Hepatic stellate cell (primary cell): ENCODE measurements at places on chromosomes 3 and 15.
A peak's percentile ranks its signal among the peaks of the same experiment; 100 is the strongest.

DNA sequence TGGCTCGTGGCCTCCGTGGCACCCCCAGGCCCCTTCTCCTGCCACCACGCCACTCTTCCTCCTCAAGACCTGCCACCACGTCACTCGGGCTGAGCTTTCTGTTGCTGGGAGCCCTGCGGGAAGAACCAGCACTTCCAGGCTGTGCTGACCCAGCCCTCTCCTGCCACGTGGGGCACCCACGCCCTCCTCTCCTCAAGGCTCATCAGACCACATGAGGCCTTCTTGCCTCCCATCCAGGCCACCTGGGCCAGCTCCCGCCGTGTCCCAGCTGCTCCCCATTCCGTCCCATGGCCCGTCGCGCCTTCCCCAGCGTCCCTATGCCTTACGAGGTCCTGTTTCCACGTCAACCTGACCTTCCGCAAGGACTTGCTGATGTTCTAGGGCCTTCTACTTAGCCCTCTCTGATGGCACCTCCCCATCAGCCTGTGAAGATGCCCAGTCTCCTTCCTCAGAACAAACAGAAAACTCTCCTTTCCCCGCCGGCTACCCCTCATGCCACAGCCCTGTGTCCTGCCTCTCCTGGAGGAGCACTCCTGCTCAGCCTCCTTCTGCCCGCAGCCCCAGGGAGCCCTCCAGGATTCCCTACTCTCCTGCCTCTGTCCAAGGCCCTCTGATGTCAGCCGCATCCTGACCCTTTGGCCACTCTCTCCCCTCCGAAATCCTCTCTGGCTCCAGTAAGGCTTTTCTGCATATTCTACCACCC is 71.1 kb upstream of the BLM start:
- no peak for DNase-seq

DNA sequence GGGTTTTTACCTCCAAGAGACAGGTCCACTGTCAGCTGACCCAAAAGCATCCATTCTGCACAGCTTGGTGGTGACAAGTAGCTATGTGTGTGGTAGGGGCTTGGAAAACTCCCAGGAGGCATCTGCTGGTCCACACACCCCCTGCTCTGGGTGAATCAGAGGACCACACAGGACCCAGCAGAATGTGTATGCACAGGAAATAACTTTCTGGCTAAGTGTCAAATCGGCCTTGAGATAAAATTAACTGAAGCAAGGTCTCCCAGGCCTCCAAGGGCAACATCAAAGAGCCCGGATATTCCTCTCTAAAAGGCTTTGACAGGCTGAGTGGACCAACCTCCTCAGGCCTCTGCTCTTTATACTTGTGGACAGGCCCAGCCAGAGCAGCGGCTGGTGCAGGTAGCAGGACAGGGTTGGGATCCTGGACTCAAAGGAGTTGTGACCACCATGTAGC is 66.5 kb downstream of the CTNNB1 start:
- DNase-seq: peak; percentile 57

DNA sequence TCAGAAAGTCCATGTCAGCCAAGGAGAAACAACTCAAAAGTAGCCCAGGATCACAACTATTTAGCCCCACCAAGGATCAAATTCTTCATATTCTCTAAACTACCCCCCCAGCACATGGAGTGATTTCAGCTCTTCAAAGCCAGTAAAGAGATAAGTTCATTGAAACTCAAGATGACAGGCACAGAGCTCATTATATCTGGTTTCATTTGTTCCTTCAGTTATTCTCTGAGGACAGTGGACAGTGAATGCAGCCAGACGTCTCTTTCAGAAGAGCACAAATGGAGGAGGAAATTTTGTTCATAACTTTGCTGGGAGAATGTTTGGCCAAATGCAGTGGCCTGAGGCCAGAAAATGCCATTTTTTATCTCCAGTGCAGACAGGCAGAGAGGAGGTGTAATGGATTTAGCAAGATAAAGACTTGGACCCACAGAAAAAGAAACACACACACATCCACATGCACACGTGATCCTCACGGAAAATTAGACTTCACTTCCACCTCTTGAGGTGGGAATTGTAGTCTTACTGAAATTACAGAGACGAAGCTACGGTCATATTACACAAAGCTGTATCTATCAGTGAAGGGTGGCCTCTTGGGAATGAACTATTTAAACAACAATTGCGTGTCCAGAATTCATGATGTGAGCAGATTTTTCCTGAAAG is 64.6 kb downstream of the HES1 start:
- no peak for DNase-seq

- DNase-seq: no peak
Observed at GRCh38 chr3:175267561-175267960, 408.4 kb downstream of the NAALADL2 start.

- no peak for DNase-seq
Observed at GRCh38 chr3:74287557-74287956, 326.9 kb downstream of the CNTN3 start.

DNA sequence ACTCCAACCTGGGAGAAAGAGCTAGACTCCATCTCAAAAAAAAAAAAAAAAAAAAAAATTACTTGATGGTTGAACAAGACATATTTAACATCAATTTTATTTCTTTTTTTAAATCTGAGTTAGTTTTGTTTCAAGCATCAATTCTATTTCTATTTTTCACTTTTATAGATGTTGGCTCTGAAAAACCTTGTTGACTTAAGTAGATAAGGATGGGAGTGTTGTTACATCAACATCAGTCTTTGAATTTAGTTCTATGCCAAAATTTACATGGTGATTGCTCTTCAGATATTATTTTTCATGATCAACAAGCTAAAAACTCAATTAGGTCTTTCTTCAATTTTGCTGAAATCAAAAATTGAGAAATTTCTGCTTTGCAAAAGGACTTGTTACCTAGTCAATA is 66.9 kb downstream of the SERP1 start:
- no peak for DNase-seq

DNA sequence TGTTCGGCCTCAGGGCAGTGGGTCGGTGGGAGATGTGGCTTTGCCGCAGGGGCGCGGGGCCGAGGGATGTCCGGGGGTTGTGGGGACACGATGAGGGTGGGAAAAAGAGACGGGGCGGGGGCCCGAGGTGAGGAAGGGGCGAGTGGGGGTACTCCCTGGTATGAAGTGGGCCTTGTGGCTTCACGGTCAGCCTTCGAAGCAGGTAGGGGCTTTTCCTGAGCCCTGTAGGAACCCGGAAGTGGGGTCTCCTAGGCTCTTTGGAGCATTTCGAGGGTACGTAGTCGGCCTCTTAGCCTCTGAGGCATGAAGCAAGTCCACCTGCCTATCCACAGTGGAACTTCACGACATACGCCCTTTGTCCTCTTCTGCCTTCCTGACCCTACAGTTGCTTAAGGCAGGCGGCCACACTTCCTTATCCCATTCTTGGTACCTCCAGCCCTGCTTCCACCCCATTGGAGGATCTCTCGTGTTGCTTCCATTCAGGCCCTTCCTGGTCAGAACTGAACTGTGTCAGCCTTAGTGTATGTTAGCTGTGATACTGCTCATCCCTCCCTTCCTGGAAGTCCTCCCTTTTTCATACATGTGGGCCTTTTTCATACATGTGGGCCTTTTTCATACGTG is 389 bp downstream of the ARPC4 start:
- no peak for DNase-seq

GRCh38 chr3:90055666-90056065 is 948.2 kb downstream of the EPHA3 start:
- peak; percentile 10 for DNase-seq

DNA sequence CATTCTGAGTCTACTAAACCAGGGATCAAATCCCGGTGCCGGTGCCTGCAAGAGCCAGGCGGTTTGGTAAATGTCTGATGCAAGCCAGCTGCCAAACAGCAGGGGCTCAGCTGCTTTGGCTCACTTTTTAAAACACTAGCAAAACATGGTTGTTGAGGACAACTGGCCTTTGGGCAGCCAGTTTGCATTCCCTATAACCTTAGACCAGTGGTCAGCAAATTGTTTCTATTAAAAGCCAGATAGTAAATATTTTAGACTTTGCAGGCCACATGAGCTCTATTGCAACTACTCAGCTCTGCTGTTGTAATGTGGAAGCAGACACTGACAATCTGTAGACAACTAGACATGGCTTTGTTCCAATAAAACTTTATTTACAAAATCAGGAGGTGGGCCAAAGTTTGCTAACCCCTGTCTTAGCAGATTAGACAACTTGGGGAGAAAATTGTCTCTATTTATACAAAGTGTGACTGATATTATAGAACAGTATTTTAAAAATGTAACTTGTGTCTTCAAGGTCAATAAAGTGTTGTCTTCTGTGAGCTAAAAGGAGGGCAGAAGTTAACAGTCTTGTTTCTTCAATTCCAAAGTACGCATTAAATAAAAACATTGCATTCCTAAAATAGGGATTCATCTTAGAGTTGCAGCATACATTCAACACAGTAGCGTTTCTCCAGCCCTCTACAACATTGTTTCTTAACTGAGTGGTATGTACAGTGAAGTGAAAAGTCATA is 67.6 kb downstream of the SSUH2 start:
- DNase-seq: no peak

DNA sequence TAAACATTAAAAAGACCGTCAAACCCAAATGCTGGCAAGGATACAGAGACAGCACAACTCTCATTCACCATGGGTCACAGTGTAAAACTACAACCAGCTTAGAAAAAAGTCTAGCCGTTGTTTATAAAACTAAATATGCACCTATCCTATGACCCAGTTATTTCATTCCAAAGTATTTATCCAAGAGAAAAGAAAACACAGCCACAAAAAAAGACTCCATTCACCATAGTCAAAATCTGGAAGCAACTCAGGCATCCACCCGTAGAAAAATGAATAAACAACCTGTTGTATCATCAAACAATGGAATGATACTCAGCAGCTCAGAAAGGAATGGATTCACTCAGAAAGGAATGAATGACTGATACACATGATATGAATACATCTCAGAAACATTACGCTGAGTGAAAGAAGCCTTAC is 28.6 kb downstream of the PLD1 start:
- DNase-seq: peak; percentile 25

GRCh38 chr3:8183627-8184026 is 318.0 kb upstream of the LMCD1 start:
- DNase-seq: no peak

DNA sequence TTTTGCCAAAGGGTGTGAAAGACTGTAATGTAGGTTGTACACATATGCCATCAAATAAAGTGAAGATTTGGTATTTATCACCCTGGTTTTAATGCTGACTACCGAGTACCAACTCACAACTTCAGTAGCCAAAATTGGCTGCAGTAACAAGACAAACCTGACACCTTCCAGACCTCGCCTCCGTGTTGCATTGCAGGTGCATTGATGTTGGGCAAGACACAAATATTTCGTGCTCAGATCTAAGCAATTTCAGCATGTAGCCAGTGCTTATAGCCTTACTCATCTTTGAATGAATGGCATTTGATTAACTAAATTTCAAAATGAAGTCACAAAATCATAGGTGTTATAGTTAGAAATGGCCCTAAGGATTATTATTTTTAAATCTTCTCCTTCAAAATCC is 400.2 kb downstream of the SOX2 start:
- no peak for DNase-seq
